ENCODE measurements at places on chromosomes 3 and 15.

DNA sequence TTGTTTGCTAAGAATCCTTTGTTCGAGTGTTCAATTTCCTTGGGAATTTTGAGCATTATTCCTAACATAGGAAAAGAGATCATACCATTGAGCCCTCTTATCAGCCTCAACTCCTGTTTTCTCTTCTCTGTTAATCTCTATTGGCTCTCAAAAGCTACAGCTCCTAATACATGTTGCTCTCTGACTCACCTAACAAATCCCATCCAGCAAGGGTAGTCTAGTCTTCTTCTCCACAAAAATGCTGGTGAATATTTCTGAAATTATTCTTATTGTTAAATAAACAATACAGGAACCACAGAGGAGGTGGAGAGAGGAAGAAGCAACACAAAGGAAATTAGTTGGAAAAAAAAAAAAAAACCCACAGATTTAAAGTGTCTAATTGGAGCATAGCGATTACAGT, 325.8 kb upstream of the NAALADL2 start:
- peak; percentile 28 for DNase-seq

DNA sequence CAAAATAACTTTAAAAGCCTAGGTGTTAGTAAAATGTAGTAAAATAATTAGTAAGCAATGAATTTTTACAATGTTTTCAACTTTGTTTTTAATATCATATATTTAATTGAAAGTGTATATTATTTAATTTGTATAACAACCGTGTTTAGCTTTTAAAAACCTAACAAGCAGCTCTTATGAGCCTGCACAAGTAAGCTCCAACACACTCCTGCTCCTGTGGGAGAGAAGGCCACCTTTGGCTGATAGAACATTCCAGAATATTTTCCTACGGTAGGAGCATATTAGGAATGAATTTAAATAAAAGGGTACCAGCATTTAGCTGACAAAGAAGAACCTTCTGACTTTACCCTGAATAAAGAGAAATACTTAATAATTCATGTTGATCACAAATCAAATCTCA, 40.3 kb upstream of the TM4SF1 start:
- DNase-seq = no peak

- DNase-seq = no peak
Observed at GRCh38 chr15:75193272-75193671, 8.4 kb upstream of the C15orf39 start.

- DNase-seq = no peak
Observed at GRCh38 chr15:66925721-66926120, 139.7 kb upstream of the SMAD3 start.

- no peak for DNase-seq
Observed at GRCh38 chr15:62453375-62453774, 288.3 kb upstream of the C2CD4B start.

DNA sequence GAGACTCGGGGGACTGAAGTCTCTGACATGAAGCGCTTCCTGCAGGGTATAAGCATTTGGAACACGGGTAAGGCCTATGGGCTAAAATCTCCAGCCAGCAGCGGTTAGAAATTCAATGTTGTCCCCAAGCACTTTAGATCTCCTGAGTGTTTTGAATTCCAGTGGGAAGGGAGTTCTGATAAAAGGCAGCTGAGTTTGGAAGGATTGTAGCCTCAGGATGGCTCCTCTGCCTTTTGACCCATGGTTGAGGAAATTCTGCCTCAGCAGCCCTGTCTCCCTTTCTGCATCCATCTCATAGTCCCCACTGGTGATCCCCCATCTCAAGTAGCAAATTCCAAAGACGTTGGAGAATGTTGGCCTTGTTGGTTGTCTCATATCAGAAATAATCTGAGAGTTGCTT, 24.2 kb upstream of the HACD2 start:
- DNase-seq = no peak

GRCh38 chr3:194286375-194287146, 64.6 kb downstream of the CPN2 start:
- no peak for DNase-seq

DNA sequence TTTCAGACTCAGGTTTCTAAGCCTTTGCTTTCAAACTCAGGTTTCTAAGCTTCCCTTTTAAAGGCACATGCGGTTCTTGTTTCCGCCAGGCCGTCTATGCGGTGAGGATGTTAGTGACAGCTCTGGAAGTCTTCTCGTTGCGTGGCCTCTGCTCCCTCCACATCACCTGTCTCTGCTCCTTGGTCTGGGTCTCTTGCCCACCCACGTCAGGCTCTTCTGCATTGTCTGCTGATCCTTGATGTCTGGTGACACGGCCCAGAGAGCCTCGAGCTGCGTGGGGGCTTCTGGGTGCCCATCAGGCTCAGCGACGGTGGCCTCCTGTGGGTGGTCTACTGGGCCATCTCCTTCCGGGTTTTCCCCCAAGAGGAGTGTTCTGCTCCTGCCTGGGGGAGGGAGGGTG, 30.5 kb downstream of the KLF13 start:
- no peak for DNase-seq

- DNase-seq = no peak
Observed at GRCh38 chr3:99482191-99482590, 156.2 kb upstream of the COL8A1 start.

DNA sequence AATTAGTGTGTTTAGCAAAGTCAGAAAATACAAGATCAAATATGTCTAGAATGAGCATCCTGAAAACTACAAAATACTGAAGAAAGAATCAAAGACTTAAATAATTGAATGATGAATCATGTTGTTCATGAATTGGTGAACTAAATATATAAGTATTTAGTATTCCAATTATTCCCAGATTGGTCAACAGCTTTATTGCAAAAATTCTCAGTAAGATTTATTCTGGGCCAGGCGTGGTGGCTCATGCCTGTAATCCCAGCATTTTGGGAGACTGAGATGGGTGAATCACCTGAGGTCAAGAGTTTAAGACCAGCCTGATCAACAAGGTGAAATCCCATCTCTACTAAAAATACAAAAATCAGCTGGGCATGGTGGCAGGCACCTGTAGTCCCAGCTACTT, 250.0 kb upstream of the NECTIN3 start:
- DNase-seq = no peak

DNA sequence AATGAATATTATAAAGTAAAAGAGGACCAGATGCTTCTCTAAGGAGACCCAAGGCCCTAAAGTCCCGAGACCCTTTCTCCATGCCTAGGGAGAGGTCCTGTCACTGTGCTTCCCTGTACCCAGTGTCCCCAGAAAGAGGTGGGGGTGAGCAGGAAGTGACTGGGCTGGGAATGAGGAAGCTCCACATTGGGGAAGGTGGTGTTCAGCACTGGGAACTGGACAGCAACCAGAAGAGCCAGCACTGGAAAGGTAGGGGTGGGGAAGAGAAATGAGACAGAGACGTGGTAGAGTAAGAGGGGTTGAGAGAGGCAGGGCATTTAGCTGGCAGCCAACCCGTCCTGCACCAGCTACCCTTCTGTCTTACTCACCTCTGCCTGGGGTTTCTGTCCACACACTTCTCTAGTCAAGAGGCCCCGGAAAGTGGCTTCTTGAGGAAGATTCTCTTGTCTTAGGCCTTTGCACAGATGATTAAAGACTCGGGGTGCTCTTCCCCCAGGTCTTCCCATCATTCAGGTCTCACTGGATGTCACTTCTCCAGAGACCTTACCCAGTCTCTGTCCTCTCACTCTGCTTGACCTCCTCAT, 12.2 kb downstream of the RRP9 start:
- no peak for DNase-seq

GRCh38 chr3:3605226-3605625, 194.0 kb upstream of the LRRN1 start:
- DNase-seq = no peak

- DNase-seq = no peak
Observed at GRCh38 chr3:190088890-190089289, 31.8 kb downstream of the P3H2 start.

- no peak for DNase-seq
Observed at GRCh38 chr15:100710744-100711515, 108.5 kb downstream of the ASB7 start.

- DNase-seq = no peak
Observed at GRCh38 chr3:32511005-32511404, 8.4 kb upstream of the CMTM6 start.

GRCh38 chr3:23931597-23931996, 13.5 kb upstream of the NR1D2 start:
- no peak for DNase-seq

GRCh38 chr3:173588556-173588955, 191.0 kb downstream of the NLGN1 start:
- DNase-seq = no peak

DNA sequence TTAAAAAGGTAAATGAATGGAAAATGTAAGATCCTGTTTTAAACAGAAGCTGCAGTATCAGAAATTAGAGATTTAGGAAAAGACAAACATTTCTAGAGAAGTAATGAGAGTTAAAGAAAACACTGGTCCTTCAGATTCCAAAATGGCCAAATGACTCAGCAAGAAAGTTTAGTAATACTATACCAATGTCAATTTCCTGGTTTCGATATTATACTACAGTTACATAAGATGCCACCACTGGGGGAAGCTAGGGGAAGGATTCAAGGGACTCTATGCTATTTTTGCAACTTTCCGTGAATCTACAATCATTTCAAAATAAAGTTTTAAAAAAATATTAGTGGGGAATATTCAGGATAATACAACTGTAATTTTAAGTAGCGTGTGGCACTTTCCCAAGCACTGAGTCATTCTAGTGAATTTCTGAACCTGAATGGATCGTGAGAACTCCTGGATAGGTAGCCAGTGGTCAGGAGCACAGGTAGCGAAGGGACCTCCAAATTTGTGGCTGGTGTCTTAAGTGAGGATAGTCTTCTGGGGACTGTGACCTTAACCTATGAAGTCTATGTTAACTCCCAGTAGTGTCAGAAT, 37.6 kb downstream of the TMCC1 start:
- no peak for DNase-seq
